ENCODE measurements at places on chromosomes 3 and 15.

- DNase-seq: peak; percentile 83
Measured at GRCh38 chr3:42043099-42043813, 47.9 kb upstream of the TRAK1 start.

DNA sequence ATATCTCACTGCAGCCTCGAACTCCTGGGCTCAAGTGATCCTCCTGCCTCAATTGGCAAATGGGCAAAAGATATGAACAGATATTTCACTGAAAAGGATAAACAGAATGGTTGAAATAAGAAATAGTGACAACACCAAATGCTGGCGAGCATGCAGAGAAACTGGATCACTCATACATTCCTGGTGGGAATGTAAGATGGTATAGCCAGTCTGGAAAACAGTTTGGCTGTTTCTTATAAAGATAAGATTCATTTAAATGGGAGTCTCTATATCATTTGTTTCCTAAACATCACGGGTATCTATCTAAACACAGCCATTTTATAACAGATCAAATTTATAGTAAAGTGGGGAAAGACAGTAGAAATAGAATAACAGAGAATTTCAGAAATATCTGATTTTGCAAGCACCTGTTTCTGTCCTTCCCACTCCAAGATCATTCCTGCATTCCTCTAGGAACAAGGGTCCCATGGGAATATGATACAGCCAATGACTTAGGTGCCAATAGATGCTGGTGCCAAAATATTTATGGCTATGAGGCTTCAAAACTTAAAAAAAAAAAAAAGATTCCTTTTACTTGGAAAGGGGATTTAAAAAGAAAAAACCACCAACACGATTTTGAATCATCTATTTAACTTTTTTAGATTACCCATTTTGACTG lies 9.9 kb upstream of the TFDP2 start:
- DNase-seq: no peak

GRCh38 chr3:141812586-141812985 lies 49.4 kb downstream of the GRK7 start:
- no peak for DNase-seq

- DNase-seq: peak; percentile 65
Measured at GRCh38 chr3:101066711-101067129, 73.5 kb upstream of the ABI3BP start.

DNA sequence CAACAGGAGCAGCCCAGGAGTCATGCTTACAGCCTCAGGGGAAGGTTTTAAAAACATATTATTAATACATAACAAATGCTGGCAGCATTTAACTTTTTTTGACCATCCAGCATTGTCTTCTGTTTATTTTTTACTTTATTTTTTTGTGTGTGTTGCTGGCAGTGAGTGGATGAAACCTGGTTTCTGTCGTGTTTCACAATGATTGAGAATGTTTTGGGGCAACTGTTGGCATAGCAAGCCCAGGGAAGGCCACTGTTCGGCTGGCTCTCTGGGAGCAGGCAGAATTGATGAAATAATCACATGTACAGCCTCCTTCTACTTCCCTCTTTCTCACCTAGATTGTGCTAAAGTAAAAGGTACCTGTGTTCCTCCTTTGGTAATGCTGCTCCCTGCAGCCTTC lies 190.2 kb downstream of the NR1D2 start:
- DNase-seq: no peak

DNA sequence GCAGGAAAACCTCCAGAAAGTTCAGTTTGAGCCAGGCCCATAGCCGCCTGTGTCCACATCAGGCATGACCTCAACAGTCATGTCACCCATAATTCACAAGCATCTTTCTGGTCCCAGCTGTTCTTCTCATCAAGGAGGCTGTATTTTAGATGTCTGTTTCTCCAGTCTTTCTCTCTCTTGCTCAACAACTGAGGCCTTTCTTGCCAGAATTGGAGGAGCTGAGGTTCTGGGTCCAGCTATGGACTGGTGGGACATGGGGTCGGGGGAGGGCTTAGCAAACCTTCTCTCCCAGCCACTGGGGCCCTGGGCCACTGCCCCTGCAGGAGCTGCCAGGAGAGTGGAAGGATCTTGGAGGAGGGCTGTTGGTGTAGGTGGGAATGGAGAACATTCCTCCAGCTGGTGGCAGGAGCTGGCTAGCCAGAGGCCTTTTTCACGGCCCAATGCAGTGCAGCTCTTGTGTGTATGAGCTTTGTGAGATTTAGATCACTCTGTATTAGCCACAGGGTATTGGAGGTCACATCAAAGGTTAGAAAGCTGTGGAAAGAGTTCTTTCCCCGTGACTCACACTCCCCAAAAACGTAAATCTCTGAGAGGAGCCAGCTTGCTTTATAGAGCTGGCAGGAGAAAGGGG lies 23.5 kb downstream of the MAGEF1 start:
- peak; percentile 93 for DNase-seq

GRCh38 chr15:78810362-78811123 lies 721 bp downstream of the ADAMTS7 start:
- peak; percentile 45 for DNase-seq

- no peak for DNase-seq
Measured at GRCh38 chr3:45332493-45332892, 55.9 kb upstream of the LARS2 start.

DNA sequence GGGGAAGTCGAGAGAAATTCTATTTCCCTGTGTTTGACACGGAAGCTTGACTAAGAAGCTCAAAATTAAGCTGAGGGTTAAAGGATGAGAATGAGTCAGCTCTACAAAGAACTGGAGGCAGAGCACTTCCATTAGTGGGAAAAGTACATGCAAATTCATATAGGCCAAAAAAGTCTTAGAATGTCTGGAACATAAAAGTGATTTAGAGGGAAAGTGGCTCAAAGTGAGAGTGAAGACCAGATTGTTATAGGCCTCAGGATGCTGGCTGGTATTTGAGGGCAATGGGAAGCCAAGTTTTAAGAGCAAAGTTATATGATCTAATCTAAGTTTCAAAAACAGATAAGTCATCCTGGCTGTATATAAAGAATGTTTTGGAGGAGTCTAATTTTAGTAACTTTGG lies 857.3 kb downstream of the NAALADL2 start:
- DNase-seq: peak; percentile 36

GRCh38 chr15:40040770-40041169 lies 1.8 kb upstream of the SRP14 start:
- DNase-seq: no peak

DNA sequence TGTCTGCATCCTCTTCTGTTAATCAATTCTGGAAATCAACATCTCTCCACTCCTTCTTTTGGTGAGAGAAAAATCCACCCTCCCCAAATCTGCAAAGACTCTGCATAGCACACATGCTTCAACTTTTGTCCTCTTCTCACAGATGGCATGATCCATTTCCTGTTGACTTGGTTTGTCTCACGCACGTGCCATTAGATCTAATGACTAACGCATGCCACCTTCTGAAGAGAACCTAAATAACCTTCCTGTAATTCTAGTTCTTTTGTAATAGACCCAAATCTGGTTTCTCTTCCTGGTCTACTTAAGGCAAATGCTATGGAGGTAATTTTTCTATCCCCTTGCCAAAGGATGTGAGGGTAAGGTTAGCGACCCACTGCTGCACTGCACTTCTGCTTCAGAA lies 51.0 kb upstream of the ATOSA start:
- no peak for DNase-seq

DNA sequence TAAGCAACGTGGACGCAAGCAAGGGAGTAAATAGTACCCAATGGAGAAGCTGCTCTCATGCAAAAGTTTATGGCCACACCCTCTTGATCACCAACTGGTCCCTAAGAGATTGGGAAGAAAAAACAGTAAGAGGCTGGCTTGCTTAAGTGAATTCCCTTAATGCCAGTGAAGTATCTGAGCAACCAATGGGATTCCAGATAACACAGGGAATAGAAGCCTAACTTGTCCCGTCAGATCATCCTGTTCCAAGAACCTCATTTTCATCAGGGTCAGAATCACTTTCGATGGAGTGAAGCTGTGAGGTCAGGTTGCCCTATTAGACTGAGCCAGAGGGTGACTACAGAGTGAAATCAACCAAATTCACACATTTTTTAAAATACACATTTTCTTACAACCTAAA lies 104.3 kb downstream of the CD47 start:
- DNase-seq: peak; percentile 32

DNA sequence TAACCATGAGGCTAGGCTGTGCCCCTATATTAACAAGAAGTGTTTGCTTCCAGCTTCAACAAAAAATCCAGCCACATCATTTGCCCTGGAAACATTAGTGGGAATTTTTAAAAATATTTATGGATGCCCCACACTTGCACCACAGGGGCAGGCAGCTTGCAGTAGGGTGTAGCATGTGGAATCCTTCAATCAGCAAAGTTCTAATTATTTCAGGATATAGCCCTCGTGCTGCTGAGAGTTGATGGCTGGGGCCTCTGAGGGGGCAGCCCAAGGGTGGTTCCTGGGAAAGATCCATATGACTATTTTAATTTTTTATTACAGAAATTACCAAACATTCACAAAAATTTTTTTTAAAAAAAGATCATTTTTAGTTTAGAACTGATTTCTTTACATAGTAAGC lies 35.1 kb upstream of the LMCD1 start:
- no peak for DNase-seq

- no peak for DNase-seq
Measured at GRCh38 chr3:143152043-143152442, 32.5 kb downstream of the CHST2 start.

- DNase-seq: no peak
Measured at GRCh38 chr3:111610612-111611054, 15.5 kb upstream of the ZBED2 start.

DNA sequence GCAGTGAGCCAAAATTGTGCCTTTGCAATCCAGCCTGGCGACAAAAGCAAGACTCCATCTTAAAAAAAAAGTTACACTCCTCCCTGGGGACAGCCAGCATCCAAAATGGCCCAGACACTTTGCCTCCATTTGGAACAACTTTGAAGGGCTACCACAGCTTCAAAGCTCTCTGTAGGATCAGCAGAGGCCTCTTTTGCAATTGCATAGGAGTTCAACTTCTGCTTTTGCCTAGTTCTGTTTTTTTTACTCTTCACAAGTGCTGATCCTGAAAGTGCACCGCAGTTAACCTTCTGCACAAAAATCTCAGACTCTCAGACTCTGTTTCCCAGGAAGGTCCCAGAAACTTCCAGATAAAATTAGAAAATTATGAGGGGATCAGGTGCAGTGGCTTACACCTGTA lies 25.2 kb upstream of the SLC4A7 start:
- no peak for DNase-seq

DNA sequence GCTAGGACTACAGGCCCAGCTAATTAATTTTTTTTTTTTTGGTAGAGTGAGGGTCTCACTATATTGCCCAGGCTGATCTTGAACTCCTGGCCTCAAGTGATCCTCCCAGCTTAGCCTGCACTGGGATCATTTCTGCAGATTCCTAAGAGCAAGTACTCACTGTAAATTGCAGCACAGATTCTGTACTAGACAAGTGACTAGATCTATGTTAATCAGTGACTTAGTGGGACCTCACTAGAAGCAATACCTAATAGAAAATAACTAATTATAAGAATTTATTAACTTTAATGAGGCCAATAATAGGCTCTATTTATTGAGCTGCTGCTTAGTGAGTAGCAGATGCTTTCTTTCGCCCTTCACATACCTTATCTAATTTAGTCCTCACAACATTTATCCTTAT lies 10.6 kb upstream of the UTS2B start:
- no peak for DNase-seq
